ENCODE measurements at places on chromosomes 2 and 18.
A peak's percentile ranks its signal among the peaks of the same experiment; 100 is the strongest.

DNA sequence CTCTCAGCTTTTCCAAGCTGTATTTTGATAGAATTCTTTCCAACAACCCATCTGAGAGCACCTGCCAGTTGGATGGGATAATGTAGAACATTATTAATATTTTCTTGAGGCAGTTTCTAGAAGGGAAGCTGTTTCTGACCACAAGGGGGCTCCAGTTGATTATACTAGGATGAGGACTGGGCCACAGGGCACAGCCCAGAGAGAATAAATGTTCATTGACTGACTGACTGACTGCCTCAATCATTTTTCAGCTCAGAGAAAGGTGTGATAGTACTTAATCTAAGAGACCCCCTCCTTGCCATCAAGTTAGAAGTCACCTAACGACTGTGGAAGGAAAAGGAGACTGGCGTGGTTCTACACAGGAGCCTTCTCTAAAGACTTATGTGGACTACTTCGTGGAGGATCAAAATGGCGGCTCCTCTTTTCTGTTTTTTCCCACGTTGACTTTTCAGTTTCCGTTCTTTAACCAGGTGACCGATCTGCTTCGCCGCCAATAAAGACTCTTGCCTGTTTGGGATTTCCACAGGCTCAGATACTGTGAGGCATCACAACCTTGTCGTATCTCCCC is 31.9 kb upstream of the CREG2 start:
- peak; percentile 71 for DNase-seq

DNA sequence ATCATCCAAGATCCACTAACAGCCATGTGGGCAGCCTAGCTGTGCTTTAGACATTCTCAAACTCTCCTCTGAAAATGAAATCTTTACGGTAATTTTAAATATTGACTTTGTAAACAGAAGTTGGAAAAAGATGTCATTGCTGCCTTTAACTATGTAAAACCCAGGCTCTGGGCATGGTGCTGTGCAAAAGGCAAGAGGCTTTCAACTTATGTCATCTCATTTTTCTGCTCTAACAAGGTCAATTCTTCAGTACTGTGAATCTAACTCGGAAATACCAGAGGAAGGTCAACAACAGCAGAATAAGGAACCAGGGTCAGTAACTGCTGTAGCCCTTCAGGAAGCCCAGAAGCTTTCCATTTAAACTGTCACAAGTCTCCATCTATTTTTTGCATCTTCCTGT is 37.0 kb upstream of the MPP4 start:
- DNase-seq: no peak

DNA sequence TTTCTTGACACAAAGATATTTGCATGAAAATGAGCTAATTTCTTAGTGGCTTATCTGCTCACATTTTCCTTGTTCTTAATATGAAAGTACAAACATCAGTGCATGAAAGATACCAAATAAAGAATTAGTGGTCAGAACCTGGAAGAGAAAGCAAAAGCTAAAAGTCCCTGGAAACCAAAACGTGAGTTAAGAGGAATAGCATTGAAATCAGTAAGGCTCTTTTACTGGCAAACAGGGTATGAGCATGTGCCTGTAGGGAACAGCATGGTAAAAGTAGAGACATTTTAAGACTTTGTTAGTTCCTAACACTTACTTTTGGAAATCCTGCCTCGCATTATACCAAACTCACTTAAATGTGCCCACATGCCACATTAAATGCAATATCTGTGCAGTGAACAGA is 31.9 kb upstream of the CWC22 start:
- DNase-seq: no peak

DNA sequence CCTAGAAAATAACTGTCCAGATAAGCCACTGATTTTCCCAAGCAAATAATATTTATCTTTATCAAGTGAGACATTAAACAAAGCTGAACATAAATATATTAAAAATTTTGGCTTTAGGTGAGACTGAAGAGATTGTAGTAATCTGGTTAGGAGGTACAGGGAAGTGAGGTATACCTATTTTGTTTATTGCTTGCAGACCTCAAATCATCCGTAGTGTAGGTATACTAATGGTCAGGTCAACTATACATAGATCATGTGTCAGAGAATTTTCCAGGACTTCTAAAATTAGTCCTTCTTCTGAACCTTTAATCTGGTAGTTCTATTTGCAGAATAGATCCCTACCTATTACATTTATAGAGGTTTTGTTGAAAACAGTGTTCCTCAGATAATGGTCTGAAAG is 41.5 kb downstream of the SP140 start:
- DNase-seq: no peak

DNA sequence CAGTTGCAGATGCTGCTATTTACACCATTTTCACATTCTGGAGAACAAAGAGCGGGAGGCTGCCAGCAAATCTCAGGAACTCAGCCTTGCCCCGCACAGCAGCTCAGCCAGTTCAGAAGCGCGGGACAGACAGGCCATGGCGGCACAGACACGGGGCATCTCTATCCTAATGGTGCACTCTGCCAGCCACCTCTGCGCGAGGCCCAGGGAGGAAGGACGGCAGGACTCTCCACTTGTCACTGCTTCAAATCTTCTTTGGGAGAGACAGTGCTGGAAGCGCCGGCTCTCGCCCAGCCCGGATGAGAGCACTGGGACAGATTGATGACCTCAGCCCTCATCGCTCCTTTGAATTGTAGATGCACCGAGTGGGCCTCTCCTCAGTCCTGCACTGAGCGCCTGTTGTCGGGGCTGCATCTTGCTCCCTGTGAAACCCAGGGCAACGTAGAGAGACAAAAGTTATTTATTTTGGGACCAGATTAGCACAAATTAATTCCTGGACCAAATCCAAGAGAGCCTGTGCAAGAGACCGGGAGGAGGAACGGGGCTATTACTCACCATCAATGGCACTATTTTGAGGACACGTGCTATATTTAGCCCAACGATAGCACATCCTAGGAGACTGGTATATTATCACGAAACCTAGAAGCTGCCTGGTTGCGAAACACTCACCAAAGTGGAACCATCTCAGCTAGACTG is 211.4 kb upstream of the SMIM21 start:
- no peak for DNase-seq

DNA sequence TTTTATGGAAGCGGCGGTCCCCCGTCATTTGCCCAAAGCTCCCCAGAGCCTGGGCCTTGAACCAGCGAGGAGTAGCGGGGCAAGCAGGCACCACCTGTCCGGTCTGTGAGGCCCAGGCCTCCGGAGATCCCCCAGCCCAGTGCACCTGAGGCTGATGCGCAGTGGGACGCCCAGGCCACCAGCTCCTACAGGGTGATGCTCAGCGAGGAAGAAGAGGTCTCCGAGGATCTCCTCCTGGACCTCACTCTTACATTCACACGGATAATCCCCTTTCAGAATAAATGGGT is 220.2 kb downstream of the NDUFA10 start:
- no peak for DNase-seq

- no peak for DNase-seq
Measured at GRCh38 chr2:82986899-82987298, 1472.2 kb downstream of the SUCLG1 start.

DNA sequence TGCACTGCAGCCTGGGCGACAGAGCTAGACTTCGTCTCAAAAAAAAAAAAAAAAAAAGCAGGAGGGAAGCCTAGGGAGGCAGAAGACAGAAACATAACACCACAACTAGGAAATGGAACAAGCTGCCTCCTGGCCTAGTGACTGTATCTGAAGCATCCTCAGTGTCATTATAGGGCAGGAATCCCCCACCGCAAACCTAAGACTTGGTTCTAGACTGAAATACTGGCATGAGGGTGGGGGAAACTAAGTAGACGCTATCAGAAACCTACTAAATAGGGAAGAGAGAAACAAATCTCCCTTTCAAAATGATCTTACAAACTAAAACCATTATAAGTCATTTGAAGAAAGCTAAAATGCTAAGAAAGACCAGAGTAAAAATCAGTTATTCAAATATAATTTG is 16.4 kb upstream of the SMAD2 start:
- DNase-seq: no peak

GRCh38 chr2:88471083-88471942 is 18.8 kb upstream of the FOXI3 start:
- no peak for DNase-seq

All from stimulated activated CD4-positive, alpha-beta T cell treated with anti-CD3 and anti-CD28 coated beads, Interleukin-15, amount 100 ng/mL, for 24 hours (primary cell).